ENCODE measurements at places on chromosomes 6 and 20.

DNA sequence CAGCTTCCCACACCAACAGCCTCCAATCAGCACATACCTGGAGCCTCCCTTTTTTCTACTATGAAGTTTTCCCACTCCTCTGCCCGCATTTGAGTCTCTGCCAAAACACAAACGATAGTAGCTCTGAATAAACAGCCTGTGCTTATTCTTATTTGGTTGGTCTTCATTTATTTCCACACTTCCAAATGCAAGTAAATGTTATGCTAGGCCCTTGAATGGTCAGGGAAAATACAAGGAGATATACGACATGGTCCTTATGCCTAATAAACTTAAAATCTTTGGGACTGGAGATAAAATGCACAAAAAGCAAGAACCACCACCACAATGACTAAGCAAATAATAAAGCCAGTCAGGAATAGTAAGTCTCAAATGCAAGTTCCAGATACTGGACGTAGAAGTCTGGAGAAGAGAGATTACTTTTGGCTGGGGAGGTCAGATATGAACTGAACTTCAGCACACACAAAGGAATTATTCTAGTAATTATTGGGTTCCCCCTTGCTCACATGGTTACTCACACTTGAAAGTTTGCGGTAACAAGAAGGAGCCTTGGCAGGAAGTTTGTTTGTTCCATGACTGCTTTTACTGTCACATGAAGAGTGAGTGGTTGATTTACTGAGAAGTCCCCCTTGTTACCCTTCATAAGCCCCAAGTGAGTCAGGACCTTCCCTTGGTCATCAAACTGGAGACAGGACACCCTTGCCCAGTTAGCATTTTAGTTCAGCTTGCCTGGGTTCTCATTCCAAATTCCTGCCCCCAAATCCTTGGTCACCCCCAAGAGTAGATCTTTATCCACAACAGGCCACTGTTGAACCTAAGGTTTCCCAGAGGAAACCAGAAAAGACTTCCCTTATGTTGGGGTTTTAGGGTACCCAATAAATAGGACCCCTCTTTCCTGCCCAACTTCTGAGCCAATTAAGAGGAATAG is 511.2 kb upstream of the JARID2 start:
- DNase-seq: no peak

DNA sequence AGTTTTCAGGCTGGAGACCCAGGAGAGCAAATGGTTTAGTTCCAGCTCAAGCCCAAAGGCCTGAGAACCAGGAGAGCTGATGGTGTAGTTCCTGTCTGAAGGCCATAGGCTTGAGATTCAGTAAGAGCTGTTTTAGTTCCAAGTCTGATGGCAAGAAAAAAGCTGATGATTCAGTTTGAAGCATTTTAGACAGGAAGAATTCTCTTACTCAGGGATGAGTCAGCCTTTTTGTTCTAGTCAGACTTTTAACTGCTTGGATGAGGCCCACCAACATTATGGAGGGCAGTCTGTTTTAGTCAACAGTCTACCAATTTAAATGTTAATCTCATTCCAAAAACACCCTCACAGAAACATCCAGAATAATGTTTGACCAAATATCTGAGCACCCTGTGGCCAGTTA is 2.5 kb downstream of the ZSCAN26 start:
- DNase-seq: peak; percentile 38

DNA sequence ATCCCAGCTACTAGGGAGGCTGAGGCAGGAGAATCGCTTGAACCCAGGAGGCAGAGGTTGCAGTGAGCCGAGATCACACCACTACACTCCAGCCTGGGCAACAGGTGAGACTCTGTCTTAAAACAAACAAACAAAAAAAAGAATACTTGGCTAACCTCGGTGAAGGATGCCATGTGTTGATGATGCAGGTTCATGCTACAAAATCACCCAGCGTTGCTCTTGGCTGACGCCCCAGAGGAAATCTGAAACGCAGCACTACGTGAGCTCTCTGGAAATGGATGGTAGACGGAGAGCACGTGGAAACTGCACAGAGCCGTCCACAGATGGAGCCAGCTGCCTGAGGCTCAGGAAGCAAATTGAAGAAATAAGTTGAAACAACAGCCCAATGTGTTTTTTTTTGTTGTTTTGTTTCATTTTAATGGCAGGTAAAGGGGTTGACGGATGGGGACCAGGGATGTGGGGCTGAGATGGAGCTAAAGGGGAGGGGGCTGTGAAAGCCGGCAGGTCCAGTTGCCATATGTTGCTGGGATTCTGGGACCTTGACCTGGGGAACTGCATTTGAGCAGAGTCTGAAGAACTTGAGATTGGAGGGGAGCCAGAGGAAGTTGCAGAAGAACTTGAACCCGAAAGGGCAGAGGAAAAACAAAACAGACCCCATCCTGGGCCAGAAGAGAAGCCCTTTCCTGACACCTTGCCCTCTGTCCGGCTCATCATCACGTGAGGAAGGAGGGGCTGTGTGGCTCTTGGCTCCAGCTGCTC is 12.8 kb upstream of the MANBAL start:
- DNase-seq: peak; percentile 85

- no peak for DNase-seq
These were observed 21.4 kb downstream of the SDCBP2 start for GRCh38 chr20:1307571-1307971.

DNA sequence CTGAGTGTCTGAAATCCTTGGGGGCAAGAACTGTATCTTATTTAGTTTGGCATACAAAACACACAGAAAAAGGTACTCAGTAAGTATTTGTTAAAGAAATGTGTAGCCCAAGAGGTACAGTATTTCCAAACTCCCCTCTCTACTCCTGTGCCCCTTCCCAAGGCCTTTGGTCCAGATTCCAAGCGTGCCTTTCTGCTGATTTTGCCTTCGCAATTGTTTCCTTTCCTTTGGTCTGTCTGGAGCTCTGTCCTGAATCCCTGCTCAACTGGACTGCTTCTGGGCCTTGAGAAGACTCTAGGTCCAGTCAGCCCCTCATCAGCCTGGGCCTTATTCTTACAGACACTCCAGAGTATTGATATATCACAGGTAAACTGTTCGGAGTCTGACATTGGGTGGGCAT is 122.2 kb upstream of the SYNCRIP start:
- no peak for DNase-seq

DNA sequence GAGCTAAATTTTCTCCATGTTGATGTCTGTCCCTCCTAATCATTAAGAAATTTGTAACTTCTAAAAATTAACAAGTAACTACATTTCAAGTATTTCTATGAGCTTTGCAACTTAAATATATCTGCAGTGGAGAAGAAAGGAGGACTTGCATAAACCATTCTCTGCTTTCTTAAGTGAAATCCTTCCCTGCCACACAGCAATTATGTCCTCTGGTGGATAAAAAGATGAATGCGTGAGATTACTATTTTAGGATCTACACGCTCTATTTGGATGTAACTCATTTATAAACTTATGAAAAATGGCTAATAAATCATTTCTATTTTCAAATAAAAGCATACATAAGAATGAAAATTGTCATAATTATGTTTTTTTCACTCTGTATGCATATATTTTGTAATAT is 338.0 kb upstream of the PTCHD4 start:
- no peak for DNase-seq

DNA sequence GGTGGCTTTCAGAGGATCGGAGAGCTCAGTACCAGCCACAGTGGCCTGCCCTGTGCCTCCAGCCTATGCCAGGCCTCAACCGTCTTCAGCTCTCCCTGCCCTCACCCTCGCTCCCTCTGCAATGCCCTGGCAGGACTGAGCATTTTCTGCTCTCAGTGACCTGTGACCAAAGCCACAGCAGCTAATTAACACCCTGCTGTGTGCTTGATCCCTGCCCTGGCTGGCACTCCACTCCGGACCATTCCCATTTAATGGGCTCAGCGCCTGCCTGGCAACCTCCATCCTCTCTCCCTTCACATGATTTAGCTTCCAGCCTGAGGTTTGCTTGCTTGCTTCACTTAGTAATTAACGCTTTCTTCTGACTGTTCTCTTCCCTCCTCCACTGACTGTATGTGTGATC is 287.5 kb downstream of the LRFN2 start:
- no peak for DNase-seq

DNA sequence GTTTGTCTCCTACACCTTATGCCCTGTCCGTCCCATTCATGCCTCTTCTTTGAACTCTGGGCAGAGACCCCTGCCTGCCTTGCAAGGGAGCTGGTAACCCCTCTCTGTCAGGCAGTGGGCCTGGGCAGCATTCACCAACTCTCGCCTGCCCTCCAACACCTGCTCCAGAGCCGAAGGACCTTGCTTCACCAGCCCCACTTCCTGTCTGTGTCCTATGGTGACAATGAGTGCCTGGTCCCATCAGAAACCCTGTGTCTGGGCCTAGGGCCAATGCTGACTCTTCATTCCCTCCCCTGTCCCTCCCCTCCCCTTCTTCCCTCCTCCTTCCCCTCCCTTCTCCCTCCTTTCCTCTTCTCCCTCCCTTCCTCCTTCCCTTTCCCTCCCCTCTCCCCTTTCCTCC is 22.8 kb upstream of the PCMTD2 start:
- no peak for DNase-seq

DNA sequence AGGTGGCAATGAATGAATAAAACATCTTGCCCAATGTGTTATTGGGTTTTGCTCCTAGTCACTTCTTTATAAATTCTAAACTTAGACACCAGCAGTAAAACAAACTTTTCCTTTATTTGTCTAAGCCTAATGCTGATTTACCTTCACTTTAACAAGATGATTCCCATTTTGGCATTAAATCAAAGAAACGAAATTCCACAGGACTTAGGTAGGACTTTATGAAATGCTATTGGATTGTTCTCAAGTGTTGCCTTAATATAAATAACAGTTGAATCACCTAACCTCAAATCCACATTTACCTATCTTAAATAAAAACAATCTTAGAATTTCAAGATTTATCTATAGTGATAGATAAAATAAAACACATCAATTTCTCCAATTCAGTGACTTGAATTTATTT is 831.8 kb downstream of the EPHA7 start:
- DNase-seq: no peak

- no peak for DNase-seq
These were observed 24.6 kb downstream of the DLL1 start for GRCh38 chr6:170266061-170266825.

- DNase-seq: no peak
These were observed 6.4 kb upstream of the BACH2 start for GRCh38 chr6:90303039-90303438.

GRCh38 chr20:8940326-8940725 is 128.6 kb upstream of the PLCB4 start:
- no peak for DNase-seq

- DNase-seq: no peak
These were observed 114.5 kb downstream of the TOX2 start for GRCh38 chr20:44028868-44029847.

DNA sequence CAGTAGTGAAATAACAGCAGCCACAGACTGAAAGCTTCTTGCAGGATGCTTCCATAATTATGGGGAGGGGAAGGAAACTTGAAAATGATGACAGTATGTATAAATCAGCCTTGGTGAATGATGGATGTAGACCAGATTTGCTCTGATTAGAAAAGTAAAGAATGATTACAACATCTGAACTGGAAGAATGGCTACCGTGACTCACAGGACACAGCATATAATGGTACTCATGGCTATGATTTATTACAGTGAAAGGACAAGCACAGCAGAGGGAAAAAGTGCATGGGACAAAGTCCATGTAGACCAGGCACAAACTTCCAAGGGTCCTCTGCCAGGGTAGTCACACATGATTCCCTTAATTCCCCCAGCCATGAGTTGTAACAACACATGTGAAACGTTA is 70.7 kb upstream of the POPDC3 start:
- DNase-seq: no peak

- DNase-seq: no peak
These were observed 11.0 kb upstream of the KIF13A start for GRCh38 chr6:17998442-17998841.

DNA sequence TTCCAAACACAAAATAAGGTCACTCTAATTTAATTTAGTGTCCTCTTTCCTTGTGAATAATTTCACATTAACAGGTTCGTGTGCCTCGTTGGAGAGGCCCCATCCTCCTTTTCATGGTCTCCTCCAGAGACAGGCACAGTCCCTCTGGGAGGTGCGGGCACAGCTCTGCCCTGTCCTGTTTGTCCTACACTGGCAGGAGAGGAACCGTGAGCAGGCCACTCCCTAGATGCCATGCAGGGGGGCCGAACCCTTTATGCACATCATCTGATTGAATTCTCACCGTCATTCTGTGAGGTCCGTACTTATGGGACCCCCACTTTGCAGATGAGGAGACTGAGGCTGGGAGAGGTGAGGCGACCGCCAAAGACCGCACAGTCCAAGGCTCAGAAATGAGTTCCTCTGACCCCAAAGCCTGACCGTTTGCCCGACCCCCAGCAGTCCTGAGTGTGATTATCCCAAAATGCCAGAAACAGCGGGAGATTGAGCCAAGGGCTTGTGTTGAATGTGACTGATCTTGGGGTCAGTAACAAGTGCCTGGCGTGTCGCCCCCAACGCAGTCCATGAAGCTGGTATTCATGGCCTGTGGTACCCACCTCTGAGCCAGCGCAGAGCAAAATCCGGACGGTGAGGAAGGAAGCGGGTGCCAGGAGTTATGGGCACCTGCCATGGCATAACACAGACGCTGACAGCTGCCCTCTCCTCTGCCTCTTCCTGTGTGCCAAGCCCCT is 43.5 kb downstream of the PMEPA1 start:
- no peak for DNase-seq

GRCh38 chr6:145119081-145119480 is 616.2 kb downstream of the EPM2A start:
- DNase-seq: no peak

DNA sequence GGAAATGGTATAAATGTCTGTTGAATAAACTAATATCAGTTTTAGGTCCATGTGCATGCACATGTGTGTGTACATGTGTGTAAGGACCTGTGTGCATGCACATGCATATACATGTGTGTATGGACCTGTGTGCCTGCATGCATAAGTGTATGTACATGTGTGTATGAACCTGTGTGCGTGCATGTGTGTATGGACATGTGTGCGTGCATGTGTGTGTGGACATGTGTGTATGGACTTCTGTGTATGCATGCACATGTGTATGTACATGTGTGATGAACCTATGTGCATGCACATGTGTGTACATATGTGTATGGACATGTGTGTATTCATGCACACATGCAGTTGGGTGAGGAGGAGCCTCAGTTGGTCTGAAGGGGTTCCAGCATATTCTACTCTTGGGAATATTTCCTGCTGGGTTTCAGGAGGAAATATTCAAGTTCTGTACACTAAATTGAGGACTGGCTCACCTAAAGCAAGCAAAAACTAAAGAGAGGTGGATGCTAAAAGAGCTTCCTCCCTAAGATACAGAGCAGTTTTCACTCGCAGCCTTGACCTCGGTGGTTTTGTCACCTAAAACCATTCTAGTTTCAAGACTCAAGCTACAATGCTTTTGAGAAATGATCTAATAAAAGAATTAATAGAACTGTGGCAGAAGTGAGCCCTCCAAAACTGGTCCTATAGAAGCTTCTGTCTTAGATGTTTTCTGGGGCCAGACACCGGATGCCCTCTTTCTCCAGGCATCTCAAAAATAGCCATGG is 742.8 kb downstream of the MAFB start:
- no peak for DNase-seq

GRCh38 chr6:104881964-104882668 is 22.4 kb upstream of the HACE1 start:
- no peak for DNase-seq

GRCh38 chr6:21213492-21213891 is 380.1 kb upstream of the SOX4 start:
- DNase-seq: no peak

All from AG04450 (cell line).